ENCODE measurements at places on chromosomes 1 and 21. TPM values are rescaled to one million over a fixed set of nuclear protein-coding genes. Genes with fewer than 3 reads are reported as not detected.

DNA sequence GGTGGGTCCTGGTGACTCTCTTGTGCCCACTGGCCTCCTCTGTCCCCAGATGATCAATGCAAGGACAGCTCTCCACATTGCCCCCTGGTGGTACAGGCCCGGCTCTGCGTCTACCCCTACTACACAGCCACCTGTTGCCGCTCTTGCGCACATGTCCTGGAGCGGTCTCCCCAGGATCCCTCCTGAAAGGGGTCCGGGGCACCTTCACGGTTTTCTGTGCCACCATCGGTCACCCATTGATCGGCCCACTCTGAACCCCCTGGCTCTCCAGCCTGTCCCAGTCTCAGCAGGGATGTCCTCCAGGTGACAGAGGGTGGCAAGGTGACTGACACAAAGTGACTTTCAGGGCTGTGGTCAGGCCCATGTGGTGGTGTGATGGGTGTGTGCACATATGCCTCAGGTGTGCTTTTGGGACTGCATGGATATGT lies 10.8 kb downstream of the ADAMTSL4 start:
- peaks cover 61% of the 10 kb centered on the region for H3K4me1 ChIP-seq
- peak; percentile 58 for DNase-seq
- peak overlapping the region; percentile 99 for H3K27ac ChIP-seq
- H3K36me3 ChIP-seq: peaks cover 4% of the 10 kb centered on the region
- no peaks in the 10 kb centered on the region for H3K27me3 ChIP-seq

DNA sequence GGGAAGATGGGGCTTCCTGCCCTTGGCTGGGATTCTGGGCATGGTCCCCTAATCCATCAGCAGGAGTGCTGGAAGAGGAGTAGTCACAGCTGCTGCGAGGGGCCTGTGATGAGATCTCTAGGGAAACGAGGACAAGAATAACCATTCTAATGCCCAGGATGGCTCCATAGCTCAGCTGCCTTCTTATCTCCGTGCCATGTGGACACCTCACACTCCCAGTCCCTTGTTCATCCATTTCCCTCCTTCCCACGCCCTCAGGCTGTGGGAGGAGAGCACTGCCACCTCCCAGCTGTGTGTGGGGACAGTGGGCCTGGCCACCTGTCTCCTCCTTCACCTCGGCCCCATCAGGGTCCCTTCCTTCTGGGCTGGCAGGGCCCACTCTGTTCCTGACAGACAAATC lies 16.1 kb upstream of the ETV3 start:
- no peaks in the 10 kb centered on the region for H3K36me3 ChIP-seq
- H3K27ac ChIP-seq: no peak overlapping the region
- H3K4me1 ChIP-seq: no peaks in the 10 kb centered on the region
- H3K27me3 ChIP-seq: no peaks in the 10 kb centered on the region

DNA sequence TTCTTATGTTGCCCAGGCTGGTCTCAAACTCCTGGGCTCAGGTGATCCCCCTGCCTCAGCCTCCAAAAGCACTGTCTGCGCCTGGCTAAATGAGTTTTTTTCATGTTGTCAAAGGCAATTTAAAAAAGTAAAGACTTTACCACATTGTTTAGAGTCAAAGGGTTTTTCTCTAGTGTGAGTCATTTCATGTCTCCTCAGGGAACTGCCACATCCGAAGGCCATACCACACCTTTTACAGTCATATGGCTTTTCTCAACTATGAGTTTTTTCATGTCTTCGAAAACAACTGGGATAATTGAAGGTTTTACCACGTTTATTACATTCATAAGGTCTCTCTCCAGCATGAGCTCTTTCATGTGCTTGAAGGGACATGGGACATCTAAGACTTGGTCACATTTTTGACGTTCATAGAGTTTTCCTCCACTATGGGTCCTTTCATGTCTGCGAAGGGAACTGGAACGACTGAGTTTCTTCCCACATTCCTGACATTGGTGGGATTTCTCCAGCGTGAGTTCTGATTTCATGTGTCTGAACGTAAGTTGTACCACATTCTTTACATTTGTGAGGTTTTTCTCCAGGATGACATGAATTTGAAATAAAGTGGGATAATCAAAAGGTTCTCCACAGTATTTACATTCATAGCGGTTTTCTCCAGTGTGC lies 65.6 kb downstream of the UCHL5 start:
- no peak overlapping the region for H3K4me3 ChIP-seq
- no peaks in the 10 kb centered on the region for H3K36me3 ChIP-seq
- H3K27me3 ChIP-seq: no peaks in the 10 kb centered on the region
- H3K4me1 ChIP-seq: no peaks in the 10 kb centered on the region

DNA sequence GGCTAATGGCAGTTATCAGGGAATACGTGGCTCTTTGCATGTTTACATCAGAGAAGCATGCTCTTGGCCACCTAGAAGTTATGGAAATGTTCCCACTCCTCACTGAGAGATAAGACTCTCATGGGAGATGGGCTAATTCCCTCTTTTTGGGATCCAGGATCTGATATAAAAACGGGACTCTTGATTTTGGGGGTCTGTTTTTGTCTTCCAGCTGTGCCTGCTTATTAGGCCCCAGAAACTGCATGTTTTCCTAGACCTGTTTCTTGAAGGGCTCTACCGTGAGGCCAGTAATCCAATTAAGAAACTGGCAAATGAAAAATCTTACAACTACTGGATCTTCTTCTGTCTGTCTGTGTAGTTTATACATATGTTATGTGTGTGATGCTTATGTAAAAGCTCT lies 47.0 kb upstream of the PTCH2 start:
- H3K4me1 ChIP-seq: no peaks in the 10 kb centered on the region
- no peak overlapping the region for H3K4me3 ChIP-seq
- H3K36me3 ChIP-seq: no peaks in the 10 kb centered on the region
- H3K27me3 ChIP-seq: no peaks in the 10 kb centered on the region
- H3K27ac ChIP-seq: no peak overlapping the region

GRCh38 chr1:180930687-180931086 lies 18.0 kb downstream of the KIAA1614 start:
- no peaks in the 10 kb centered on the region for H3K27me3 ChIP-seq
- DNase-seq: no peak
- H3K27ac ChIP-seq: no peak overlapping the region
- H3K4me3 ChIP-seq: no peak overlapping the region
- no peaks in the 10 kb centered on the region for H3K4me1 ChIP-seq

GRCh38 chr1:13809461-13810159 lies 109.6 kb downstream of the PRDM2 start:
- no peak overlapping the region for H3K27ac ChIP-seq
- H3K27me3 ChIP-seq: no peaks in the 10 kb centered on the region
- no peak for DNase-seq
- H3K4me3 ChIP-seq: no peak overlapping the region
- no peaks in the 10 kb centered on the region for H3K4me1 ChIP-seq

DNA sequence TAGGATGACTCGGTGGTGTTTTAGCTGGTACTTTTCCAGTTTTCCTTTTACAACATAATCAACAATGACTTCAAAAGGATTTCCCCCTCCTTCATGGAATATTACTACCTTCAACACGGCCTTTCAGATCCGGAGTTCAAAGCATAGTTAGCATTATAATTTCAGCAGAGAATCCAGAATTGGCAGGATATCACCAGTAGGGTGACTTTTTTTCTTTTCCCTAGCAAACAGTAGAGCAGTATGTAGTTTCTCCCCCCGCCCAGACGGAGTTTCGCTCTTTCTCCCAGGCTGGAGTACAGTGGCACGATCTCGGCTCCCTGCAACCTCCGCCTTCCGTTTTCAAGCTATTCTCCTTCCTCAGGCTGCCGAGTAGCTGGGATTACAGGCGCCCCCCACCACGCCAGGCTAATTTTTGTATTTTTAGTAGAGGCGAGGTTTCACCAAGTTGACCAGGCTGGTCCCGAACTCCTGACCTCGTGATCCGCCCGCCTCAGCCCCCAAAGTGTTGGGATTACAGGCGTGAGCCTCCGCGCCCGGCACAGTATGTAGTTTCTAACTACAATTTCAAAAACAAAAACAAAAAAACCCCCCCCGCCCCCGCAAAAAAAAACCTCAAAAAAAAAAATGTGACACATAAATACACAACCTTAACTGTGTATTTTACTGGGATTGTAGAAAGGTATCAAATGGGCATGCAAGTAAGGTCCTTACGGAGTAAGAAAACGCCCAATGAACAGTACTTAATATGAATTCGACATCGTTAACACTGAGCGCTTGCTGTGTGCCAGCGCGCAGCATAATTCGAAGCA lies 1.5 kb upstream of the COX20 start:
- H3K27ac ChIP-seq: peak overlapping the region; percentile 100
- H3K4me1 ChIP-seq: peaks cover 29% of the 10 kb centered on the region
- no peak for DNase-seq
- no peaks in the 10 kb centered on the region for H3K27me3 ChIP-seq
- H3K36me3 ChIP-seq: peaks cover 2% of the 10 kb centered on the region
- peak overlapping the region; percentile 83 for H3K4me3 ChIP-seq

GRCh38 chr1:1349256-1350012 lies at the start of gene DVL1:
TSS of gene DVL1 (minus strand) at chr1:1349418. CDS start at chr1:1349065, 353 bp downstream.
- H3K36me3 ChIP-seq: peaks cover 11% of the 10 kb centered on the region
- peak within 1 kb of the TSS; percentile 91 for H3K4me3 ChIP-seq
- DNase-seq: no peak
- H3K4me1 ChIP-seq: peaks cover 76% of the 10 kb centered on the region

DNA sequence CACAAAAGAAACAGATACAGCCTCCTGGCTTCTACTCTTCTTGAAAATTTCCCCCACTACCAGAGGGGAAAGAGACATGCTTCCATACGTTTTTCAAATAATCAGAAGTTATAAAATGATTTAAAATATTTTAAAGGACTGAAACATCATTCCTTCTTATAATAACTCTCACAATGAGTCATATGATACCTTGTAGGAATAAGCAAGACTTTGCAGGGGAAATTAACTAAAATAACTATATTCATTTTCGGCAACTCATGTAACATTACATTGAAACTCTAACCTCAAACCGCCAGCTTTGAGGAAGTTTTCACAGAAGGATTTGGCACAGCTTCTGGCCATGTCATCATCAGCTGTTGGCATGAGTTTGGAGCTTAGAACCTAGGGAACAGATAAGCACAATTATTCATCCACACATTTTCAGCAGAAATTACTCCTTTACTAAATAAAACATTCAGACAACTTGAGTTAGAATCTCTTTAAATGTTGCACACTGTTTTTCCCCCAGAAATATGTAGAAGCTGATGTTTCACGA lies 85.9 kb downstream of the USP24 start:
- H3K4me3 ChIP-seq: no peak overlapping the region
- no peak overlapping the region for H3K27ac ChIP-seq
- H3K4me1 ChIP-seq: peaks cover 21% of the 10 kb centered on the region
- no peaks in the 10 kb centered on the region for H3K27me3 ChIP-seq

DNA sequence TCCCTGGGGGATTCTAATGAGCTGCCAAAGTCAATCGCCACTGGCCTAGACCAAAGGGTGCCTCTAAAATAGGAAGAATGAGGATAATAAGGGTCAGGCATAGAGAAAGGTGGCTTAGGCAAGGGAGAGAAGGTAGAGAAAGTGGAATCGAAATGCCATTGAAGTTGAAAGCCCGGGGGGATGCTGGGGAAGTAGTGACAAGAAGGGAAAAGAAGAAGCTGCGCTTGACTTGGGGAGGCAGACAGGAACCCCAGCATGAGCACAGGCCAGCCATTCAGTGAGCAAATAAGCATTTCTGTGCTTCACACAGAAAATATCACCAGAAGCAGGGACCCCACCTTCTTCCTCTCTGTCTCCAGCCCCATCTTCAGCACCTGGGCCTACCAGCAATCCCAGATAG lies 1.5 kb downstream of the CD2 start:
- no peaks in the 10 kb centered on the region for H3K36me3 ChIP-seq
- no peak for DNase-seq
- no peaks in the 10 kb centered on the region for H3K4me1 ChIP-seq

DNA sequence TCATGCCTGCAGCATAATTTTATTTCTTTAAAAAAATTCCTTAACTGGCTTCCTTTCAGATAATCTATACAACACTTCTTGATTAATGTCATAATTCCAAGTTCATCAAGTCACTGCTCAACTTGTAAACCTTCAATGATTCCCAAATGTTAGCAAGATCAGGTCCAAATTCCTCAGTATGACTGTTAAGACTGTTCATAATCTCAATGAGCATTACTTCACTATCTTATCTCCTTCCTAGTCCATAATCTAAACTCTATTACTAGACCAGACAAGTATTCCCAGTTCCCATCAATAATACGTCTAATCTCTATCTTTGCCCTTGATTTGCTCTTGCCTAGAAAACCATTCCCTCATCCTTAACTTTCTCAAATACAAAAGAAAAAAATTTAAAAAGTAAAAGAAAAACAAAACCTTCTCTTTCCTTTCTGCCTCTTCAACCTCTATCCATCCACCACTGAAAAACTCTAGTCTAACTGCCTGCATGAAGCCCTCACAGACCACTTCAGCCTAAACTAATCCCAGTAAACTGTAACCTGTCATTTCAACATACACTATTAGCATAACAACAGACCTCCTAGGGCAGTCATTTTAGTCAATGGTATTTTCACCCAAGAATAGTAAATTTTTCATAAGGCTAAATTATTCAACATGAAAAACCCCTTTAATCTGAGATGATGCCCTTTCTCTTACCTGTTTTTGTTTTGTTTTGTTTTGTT lies 15.5 kb downstream of the LUZP1 start:
- no peak overlapping the region for H3K27ac ChIP-seq
- H3K36me3 ChIP-seq: no peaks in the 10 kb centered on the region
- no peaks in the 10 kb centered on the region for H3K27me3 ChIP-seq

- H3K27ac ChIP-seq: no peak overlapping the region
- H3K4me3 ChIP-seq: no peak overlapping the region
- no peaks in the 10 kb centered on the region for H3K36me3 ChIP-seq
- H3K27me3 ChIP-seq: no peaks in the 10 kb centered on the region
Observed at GRCh38 chr1:23673086-23673813, 18.4 kb upstream of the RPL11 start.

GRCh38 chr1:89540406-89540970 lies 15.9 kb downstream of the LRRC8B start:
- no peaks in the 10 kb centered on the region for H3K27me3 ChIP-seq
- H3K27ac ChIP-seq: no peak overlapping the region
- H3K4me1 ChIP-seq: no peaks in the 10 kb centered on the region
- no peak overlapping the region for H3K4me3 ChIP-seq

GRCh38 chr1:212225871-212226302 lies 59.3 kb upstream of the PPP2R5A start:
- H3K4me1 ChIP-seq: no peaks in the 10 kb centered on the region
- H3K27ac ChIP-seq: no peak overlapping the region
- no peaks in the 10 kb centered on the region for H3K27me3 ChIP-seq

GRCh38 chr1:205448540-205449253 lies 7.1 kb downstream of the BLACAT1 start:
- no peak for DNase-seq
- H3K36me3 ChIP-seq: no peaks in the 10 kb centered on the region
- H3K4me1 ChIP-seq: peaks cover 12% of the 10 kb centered on the region
- no peak overlapping the region for H3K4me3 ChIP-seq

DNA sequence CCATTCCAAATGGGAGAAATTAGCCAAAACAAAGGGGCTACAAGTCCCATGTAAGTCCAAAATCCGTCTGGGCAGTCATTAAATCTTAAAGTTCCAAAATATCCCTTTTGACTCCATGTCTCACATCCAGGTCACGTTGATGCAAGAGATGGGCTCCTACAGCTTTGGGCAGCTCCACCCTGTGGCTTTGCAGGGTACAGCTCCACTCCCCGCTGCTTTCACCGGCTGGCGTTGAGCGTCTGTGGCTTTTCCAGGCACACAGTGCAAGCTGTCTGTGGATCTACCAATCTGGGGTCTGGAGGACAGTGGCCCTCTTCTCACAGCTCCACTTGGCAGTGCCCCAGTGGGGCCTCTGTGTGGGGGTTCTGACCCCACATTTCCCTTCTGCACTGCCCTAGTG lies 130.2 kb downstream of the TPR start:
- H3K27me3 ChIP-seq: no peaks in the 10 kb centered on the region
- H3K36me3 ChIP-seq: no peaks in the 10 kb centered on the region
- H3K4me1 ChIP-seq: no peaks in the 10 kb centered on the region
- H3K27ac ChIP-seq: no peak overlapping the region

ZFYVE9 gene
- 29.6 TPM for total RNA-seq

ACBD3 gene
- total RNA-seq: 44.7 TPM

OR1C1 gene
- not detected for total RNA-seq

S100A16 gene
- 82.3 TPM for total RNA-seq

IFI44L gene
- total RNA-seq: 18.7 TPM

LCE2B gene
- not detected for total RNA-seq

AXDND1 gene
- not detected for total RNA-seq
